ENCODE measurements at places on chromosomes 2 and 18.
A peak's percentile ranks its signal among the peaks of the same experiment; 100 is the strongest.

DNA sequence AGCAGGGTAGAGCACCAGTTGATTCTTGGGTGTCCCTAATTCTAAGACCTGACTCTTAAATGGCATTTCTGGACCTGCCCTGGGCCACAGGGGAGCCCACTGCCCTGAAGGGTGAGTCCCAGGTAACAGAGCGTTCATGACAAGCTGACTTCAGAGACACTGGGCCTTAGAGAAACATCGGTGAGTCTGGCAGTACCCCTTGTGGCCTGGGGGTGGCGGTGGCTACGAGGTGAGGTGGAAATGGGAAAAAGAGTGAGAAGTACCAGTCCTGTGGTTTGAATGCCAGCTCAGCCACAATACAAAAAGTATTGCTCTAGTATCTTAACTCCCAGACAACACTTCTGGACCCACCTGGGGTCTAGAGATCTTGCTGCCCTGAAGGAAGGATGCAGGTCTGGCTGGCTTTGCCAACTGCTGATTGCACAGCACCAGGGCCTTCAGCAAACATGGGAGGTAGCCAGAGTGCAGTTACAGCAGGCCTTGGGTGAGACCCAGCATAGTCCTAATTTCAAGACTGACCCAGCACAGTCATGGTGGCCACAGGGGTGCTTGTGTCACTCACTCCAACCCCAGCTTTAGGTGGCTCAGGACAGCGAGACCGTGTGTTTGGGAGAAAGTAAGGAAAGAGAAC is 44.5 kb downstream of the USP34 start:
- DNase-seq: peak; percentile 67

DNA sequence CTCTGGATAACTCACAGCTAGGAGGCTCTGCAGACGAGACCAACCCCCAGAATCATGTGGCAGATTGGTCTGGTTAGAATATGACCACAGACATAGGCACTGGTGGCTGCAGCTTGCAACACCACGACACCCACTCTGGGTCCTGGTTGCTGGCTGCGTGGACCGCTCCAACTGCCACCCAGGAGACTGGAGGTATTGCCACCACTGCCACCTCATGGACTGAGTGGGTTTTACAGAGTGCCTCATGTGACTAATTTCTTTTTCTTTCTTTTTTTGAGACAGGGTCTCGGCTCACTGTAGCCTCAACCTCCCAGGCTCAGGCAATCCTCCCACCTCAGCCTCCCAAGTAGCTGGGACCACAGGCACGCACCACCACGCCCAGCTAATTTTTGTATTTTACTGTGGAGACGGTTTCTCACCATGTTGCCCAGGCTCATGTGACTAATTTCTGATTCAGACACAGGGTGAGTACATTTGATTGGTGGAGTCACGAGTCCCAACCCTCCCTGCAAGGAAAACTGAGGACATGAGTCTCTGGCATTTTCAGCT is 29.9 kb upstream of the NT5DC4 start:
- peak; percentile 94 for DNase-seq

DNA sequence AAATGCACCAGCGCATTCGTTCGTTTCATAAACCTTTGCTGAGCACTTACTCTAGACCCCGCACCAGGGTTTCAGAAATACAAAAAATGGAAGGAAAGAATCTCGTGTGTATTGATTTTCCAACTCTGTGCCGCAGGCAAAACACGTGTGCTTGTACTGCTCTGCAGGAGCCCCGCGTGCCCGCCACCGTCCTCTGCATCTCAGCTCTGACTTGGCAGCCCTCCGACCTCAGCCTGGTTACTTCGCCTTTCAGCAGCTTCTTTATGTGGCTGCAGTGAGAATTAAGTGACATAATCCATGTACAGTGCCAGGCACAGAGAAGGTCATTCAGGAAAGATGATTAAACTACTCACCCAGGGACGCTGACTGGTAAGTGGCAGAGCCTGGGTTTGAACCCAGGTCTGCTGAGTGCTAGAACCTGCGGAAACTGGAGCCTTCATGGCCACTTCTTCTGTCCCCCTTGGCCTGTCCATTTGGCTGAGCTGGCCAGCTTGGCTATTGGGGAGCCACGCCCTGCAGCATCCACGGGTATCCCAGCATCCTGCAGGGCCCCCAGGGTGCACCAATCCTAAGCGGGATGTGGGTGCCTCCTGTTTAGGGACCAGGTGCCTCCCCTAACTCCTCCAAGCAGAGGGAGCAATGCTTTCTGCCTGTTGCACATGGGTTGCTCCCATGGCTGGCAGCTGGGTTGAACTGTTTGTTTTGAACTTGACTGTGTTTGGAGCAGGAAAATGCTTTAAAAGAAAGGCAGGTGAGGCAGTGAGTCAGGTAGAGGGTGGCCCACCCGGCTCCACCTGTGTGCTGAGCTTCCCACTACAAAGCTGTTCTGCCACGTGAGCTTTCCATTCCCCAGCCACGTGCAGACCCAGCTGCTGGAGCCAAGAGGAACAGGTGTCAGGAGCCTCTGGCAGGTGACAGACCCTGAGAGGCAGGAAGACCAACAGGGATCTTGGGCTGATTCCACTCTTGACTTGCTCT is 34.3 kb downstream of the INHBB start:
- DNase-seq: no peak

DNA sequence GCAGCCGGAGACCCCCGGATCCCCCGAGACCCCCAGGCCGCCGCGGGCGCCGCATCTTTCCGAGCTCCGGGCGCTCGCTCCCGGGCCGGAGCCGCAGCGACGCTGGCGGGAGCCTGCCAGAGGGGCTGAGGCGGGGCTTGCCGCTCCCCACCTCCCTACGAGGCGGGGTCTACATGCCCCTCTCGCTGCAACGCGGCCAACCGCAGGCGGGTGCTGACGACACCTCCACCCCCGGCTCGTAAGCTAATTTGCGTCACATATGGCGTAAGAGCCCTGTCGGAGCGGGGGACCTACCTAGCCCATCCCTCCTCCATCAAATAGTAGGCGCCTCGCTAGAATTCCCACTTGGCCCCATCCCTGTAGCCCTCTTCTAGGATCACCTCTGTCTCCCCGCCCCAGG is at the start of gene PTPRN:
Gene PTPRN (minus strand): TSS at position 124 of the 400 bp plus-strand sequence. CDS start 69 bp downstream, at position 55.
- DNase-seq: no peak

- no peak for DNase-seq
These were observed 52.0 kb downstream of the STAT1 start for GRCh38 chr2:190961918-190962487.

GRCh38 chr2:10481666-10482157 is 33.6 kb upstream of the ODC1 start:
- DNase-seq: no peak

DNA sequence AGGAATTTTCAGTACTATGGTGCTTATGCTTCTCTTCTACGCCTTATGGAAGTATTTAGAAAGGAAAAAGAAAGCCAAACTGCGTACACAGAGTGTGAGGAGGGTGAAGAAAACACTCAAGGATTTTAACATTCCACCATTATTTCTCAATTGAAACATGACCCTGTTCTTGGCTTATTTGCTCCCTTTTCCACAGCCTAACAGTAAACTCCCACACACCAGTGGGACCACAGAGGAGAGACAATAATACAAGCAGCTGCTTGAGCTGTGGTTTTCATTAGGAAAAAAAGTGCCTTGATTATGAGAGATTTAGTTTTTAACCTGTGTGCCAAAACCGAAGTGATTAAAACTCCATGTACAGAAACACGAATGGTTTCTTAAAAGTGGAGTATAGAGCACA is 134.3 kb downstream of the MEP1B start:
- no peak for DNase-seq

DNA sequence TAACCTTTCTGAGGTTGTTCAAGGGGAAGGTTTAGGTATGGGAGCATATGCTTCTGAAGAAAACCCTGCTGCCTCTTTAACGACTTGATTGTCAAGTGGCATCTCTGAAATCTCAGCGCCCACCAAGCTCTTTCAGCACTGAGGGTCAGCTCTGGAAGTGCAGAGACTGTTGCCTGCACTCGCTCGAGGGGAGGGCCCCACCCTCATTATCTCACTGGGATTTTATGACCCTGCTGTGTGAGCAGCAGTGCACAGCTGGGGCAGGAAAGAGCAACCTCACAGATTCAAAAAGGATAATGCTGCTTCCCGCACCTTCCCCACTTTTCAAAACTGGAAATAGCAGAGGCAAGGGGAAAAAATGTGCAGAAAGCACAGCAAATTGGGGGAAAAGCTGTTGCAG is 56.9 kb upstream of the SPRED2 start:
- no peak for DNase-seq

DNA sequence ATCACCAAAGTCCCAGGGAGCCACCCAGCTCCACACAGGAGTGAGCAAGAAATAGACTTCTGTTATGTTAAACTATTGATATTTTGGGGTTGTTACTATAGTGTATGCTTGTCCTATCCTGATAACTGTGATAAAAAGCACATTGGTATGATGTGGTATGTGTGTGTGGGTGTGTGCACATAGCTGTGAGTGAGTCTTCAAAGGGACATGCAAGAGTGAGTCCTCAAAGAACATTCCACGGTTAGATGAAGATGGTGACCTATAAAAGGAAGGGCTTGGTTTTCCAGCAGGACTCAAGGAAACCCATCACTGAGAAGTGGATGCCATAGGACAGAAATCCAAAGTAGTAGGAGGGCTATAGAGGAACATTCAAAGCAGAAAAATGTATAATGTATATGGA is 342.9 kb downstream of the TSN start:
- no peak for DNase-seq

GRCh38 chr2:207324001-207324400 is 158.3 kb upstream of the KLF7 start:
- no peak for DNase-seq

DNA sequence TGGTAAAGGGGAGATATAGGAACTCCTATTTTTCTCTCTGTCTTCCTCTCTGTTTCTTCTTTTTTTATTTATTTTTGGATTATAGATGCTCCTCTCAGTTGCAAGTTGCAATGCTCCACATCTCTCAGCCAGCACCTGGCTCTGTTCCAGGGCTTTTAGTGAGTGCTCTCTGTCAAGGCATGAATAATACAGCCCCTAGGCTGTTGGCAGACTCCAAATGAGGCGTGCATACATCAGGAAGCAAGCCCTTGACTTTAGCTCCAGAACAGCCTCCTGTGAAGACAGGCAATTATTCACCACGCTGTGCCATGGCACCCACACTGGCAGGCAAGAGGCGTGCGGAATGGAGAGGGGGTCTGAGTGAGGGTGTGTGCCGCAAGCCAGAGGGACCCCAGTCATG is 228.1 kb upstream of the PXDN start:
- no peak for DNase-seq

- no peak for DNase-seq
These were observed 388.3 kb downstream of the TNS1 start for GRCh38 chr2:217614498-217614897.

GRCh38 chr2:8277921-8278571 is 403.8 kb upstream of the ID2 start:
- no peak for DNase-seq

DNA sequence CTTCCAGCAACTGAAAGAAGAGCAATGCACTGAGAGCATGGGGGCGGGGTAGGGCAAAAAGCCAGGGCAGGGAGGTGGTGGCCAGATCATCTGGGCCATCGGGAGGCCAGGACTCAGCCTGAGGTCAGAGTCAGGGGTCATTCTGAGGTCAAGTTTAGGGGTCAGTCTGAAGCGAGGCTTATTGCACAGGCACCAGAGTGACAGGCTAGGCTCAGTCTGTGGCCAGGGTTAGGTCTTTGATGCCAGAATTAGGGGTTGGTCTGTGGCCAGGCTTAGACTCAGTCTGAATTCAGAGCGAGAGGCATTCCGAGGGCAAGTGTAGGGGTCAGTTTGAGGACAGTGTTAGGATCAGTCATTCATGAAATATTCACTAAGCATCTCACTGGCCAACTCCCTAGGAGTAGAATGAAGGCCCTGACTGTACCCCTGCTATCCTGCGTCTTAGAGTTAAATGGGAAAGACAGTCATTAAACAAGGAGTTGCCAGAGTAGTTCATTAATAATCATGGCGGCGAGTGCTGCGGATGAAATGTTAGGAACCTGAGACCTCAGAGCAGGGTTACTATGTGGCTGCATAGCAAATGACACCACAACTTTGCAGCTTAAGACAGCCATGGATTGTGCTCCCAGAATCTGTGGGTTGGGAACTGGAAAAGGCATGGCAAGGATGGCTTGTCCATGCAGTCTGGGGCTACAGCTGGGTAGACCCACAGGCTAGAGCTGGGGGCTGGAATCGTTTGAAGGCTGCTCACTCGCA is 198.7 kb downstream of the CYP26B1 start:
- no peak for DNase-seq

- no peak for DNase-seq
These were observed 1.0 kb upstream of the PRKD3 start for GRCh38 chr2:37325625-37326071.

GRCh38 chr2:150690261-150690660 is 202.8 kb upstream of the RND3 start:
- no peak for DNase-seq

GRCh38 chr2:172096626-172097547 is 5.8 kb downstream of the DLX2 start:
- DNase-seq: no peak

- no peak for DNase-seq
These were observed 278.5 kb downstream of the FBXO15 start for GRCh38 chr18:73869182-73869581.

DNA sequence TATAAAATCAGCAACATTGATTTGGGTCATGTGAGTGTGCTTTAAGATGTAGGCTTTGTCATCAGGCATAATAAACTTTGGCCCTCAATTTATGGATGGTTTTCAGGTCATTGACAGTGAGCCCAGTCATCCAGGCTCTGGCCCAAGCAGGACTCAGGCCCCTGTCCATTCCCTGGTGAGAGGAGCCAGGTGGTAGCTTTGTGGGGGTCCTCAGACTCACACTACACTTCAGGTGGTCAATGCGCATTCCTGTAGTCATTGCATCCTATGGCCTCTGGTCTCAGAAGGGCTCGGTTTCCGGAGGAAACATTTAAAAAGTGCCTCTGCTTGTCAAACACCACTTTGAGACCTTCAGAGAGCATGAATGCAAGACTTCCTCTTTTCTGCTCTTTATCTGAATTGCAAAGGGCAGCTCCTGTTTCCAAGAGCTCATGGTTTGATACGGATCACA is 20.2 kb downstream of the LGALSL start:
- peak; percentile 58 for DNase-seq

- no peak for DNase-seq
These were observed 188.8 kb downstream of the SETBP1 start for GRCh38 chr18:44869533-44869932.

DNA sequence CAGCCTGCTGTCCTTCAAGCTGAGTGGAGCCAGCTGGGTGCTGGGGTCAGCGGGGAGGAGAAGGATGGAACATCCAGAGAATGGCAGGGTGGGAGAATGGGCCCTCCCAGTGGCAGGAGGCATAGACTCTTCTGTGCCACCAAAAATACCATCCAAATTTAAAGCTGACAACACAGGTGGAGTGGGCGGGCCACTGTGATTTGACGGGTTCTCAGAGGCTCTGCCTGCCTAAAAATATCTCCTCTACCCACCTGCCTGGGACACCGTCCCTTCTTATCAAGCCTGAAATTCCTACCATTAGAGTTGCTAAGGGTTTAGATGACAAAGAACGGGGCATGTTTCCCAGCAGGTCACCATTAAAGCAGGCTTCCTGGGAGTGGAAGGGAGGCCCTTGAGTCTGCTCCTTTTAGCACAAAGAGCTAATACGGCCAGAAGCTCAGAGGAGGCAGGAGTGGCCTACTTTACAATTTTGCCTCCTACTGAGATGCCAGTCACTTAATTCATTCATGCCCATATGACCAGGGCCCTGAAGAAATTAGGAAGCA is 19.8 kb upstream of the MARCHF4 start:
- DNase-seq: no peak
